Fibroblast of skin of right biceps (primary cell): ENCODE measurements at places on chromosomes 2 and 18.

GRCh38 chr18:36665952-36666351 lies 162.8 kb downstream of the TPGS2 start:
- no peak for DNase-seq

GRCh38 chr2:232075080-232075479 lies 113.6 kb downstream of the DIS3L2 start:
- DNase-seq, result peak; percentile 28

DNA sequence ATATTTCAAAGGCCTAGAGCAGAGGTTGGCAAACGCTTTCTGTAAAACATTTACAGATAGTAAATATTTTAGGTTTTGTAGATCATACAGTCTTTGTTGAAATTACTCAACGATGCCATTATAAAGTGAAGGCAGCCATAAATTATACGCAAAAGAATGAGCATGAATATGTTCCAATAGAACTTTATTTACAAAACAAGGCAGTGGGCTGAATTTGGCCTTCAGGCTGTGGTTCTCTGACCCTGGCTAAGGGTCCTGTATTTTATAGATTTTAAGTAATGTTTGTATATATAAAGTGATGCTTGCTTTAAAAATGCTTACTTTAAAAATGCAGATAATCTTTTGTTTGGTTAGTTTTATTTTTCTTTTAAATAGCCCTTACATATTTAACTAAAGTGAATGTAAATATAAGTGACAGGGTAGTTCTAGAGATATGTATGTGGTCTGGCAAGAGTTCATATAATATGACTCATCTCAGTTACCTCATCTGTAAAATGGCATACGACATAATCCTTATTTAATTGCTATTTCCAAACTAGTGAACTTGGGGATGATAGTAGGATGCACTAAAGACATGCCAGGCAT lies 51.7 kb upstream of the ATP5MC3 start:
- peak; percentile 74 for DNase-seq

- no peak for DNase-seq
Observed at GRCh38 chr18:61856678-61857077, 36.1 kb downstream of the RNF152 start.

- peak; percentile 30 for DNase-seq
Observed at GRCh38 chr2:176536439-176537133, 267.3 kb downstream of the MTX2 start.

GRCh38 chr18:7604361-7604760 lies 37.2 kb downstream of the PTPRM start:
- no peak for DNase-seq

DNA sequence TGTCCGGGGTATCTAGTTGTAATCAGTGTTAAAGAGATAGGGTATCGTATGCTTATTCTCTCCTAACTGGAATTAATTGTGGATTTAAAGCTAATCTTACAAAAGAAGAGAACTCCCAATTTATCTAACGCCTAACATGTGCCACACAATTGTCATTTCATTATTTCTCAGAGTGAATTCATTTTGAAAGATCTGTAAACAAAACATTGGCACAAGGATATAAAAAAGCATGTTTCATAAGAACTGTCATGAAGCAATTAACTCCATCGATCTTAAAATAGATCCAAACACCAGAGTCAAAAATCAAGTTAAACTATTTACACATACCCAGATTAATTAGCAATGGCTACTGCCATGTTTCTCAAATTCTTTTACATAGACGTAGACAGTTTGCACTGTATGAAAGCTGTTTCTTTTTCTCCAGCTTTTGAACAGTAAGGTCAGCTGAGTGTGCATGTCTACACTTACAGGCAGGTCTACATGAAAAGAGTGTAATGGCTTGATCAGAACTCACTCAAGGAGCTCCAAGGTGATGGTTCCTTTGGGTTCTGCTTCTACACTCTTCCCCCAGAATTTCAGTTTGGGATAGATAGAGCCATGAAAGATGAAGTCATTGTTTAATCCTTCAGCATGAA lies 38.8 kb downstream of the CABYR start:
- DNase-seq, result no peak

- no peak for DNase-seq
Observed at GRCh38 chr2:217948351-217948791, 54.4 kb downstream of the TNS1 start.

DNA sequence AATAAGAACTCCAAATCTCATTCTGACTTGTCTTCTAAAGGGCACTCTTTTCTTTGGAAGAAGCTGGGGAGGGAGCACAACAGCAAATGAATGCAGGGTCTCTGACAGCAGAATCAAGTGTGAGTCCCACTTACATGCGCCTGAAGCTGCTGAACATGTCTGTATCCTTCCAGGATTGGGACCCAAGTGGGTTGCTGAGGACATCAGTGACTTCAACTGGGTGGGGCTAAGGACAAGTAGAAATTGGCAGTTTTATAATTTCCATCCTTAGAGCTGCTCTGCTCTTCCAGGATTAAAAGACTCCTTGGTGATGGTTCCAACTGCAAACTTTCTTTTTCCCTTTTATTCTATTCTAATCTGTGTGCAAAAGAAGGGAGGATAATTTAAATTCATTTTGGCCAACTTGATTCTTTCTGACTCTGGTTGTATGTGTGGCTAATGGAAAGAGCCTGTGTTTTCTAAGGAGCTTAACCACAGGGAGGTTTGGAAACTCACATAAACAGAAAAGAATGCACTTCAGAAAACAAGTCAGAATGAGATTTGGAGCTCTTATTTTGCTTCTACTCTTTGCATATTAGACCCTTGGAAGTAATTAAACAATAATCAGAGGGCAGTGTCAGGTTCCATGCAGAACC lies 20.6 kb downstream of the ANTXR1 start:
- DNase-seq, result no peak

GRCh38 chr18:77088963-77089722 lies 43.4 kb downstream of the MBP start:
- no peak for DNase-seq

DNA sequence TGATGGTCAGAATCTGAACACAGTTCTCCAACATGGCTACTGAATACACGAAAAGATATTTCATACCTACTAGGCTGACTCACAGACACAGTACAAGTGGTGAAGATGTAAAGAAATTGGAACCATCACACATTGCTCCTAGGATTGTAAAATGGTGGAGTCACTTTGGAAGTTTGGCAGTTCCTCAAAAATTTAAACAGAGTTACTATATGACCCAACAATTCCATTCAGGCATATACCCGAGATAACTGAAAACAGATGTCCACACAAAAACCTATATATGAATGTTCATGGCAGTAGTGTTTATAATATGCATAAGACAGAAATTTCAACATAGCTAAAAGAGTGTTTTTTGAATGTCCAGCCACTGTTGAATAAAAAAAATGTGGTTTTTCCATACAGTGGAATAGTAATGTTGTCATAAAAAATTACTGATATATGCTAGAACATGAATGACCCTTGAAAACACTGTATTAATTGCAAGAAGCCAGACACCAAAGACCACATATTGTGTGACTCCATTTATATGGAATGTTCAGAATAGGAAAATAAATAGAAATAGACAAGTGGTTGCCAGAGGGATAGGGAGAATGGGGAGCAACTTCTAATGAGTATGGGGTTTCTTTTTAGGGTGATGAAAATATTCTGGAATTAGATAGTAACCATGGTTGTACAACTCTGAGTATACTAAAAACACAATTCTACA lies 10.1 kb downstream of the RMP24 start:
- DNase-seq, result peak; percentile 95

DNA sequence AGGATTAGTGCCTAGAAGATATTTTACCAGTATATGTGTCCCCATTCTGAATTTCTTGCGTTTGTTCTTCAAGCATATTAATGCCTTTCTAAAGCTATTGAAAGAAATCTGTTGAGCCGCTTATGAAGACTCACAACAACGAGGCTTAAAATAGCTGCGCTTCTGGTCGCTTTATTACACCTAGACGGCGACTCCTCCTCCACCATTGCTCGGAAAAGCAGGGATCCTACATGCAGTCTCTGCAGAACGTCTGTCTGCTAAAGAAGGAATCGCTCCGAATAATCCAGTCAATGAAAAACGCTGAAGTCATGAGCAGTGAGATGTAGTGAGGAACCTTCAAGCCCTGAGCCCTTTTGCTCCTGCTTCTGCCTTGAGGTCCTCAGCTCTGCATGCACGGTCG lies 94.8 kb upstream of the ZNF516 start:
- no peak for DNase-seq

DNA sequence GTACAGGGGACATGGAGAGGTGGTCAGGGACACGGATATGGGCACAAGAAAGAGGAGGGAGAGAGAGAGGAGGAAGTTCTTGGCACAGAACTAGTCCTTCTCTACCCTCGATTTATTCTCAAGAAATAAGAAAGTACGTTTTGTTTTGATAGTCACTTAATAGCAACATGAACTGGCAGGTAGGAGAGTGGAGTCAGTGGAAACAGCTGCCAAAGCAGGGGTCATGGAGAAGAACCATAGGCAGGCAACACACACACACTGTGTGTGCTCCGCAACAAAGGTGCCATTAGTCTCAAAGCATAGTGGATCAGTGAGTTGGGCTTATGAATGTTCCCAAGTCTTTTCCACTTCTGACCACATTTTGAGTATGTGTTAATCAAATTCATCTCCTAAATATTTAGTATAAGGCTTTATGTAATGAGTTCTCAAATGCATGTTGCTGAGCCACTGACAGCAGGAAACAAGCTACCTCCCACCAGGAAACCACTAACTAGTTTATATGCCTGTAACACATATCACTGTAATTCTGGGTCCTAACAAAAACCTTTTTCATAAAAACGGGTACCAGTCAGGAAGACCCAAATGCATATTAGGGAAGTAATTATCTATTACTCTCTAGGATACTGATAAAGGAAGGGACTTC lies 41.1 kb downstream of the IWS1 start:
- no peak for DNase-seq

DNA sequence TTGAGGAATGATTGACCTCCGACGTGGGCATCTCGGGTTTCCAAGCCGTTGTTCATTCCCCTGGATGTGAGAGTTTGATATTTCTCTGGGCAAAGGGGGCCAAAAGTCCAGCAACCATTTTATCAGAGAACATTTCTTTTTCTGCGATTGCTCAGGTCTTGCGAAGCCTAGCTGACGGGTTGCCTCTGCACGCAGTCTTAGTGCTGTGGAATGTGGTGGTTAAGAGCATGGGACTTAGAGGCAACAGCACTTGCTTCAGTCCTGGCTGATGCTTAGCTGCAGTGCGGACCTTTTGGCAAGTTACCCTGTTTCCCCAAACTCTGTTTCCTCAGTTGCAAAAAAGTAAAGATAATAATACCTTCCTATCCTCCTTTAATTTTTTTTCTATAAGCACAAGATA lies 45.0 kb downstream of the FAP start:
- peak; percentile 37 for DNase-seq

DNA sequence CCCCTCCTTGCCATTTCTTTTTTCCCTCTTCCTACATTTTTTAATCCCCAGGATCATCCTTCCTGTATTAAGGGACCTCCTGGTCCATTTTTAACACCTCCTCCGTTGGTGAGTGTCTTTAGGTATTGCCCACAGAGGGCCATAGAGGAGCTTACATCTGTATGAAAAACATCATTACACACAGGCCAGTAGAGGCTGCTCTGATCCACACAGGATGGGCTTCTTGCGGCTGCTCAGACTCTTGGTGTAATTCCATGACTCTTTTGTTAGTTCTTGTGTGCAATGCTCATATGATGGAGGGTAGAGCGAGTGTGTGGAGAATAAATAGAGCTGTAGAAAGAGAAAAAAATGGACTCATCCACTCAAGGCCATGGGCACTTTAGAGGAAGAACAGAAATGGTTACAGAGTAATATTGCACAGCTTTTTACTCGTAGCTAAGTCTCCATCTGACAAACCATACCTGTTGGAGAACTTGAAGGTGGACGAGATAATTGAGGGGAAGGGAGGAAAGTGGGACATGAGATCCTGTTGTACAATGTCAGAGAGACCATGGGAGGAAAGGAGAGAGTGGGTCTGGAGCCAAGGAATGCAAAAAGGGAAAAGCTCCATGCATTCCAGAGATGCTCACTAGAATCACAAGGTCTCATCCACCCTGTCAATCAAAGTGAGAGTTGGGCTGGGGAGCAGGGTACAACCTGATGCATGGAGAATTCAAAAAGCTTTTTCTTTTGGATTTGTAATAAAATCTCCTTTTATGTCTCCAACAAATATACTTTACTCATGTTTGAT lies 129.7 kb upstream of the TNP1 start:
- DNase-seq, result peak; percentile 14

GRCh38 chr2:114170070-114170469 lies 272.4 kb upstream of the DPP10 start:
- DNase-seq, result no peak

- peak; percentile 31 for DNase-seq
Observed at GRCh38 chr2:230668184-230668938, 44.3 kb upstream of the CAB39 start.

DNA sequence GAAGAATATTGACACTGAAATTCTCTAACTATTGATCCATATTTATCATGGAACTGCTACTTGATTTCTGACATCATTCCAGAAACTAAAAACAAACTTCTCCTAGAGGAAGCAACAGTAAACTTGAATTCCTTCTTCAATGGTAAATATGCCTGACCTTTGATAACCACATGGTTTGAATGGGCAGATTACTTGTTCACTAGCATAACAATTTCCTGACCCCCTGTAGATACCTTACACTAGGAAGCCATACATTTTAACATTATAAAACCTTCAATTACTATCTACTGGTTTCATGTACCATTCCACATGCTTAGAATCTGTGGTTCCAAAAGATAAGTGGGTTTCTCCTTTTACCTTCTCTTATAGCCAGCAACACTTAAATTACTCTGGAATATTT lies 36.5 kb upstream of the DSG1 start:
- no peak for DNase-seq

- DNase-seq, result no peak
Observed at GRCh38 chr2:30792521-30792920, 14.7 kb downstream of the CAPN13 start.

DNA sequence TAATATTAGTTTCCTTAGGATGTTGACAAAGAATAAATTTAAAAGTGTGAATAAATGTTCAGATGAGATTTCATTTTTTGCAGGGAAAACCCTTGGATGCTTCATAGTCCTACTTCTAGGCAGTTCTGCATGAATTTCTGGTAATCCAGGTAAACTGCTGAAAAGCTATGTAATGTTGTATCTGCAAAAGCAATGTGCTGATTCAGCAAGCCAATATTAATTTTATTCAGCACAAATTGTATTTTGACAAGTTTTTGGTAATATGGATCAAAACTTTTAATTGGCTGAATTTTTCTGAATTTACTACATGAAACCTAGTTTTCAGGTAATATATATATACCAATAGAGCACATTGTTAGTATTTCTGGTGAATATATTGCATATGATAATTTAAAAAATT lies 17.8 kb upstream of the RBBP8 start:
- no peak for DNase-seq

GRCh38 chr2:112077814-112078213 lies 22.7 kb downstream of the TMEM87B start:
- DNase-seq, result peak; percentile 9

DNA sequence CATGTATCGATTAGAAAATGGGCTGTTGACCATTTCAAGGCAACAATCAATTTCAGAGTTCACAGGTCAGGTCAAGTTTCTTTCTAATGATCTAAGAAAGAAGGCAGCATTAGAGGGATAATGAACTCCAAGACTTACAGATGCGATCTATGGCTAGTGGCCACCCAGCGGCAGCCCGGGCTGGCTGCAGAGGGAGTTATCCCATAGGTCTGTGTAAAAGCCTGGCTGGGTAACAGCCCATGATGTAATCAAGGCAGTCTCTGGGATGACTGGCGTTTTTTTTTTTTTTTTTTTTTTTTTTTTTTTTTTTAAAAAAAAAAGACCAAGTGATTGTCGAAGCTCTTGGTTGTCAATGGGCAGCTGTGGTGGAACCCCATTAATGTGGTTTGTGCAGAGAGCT lies 171.1 kb upstream of the SKOR2 start:
- peak; percentile 9 for DNase-seq

- no peak for DNase-seq
Observed at GRCh38 chr18:29588446-29589100, 1411.6 kb upstream of the CDH2 start.
